ENCODE measurements at places on chromosomes 4 and X.

- DNase-seq, result no peak
Measured at GRCh38 chrX:65598559-65599147, 64.1 kb upstream of the LAS1L start.

DNA sequence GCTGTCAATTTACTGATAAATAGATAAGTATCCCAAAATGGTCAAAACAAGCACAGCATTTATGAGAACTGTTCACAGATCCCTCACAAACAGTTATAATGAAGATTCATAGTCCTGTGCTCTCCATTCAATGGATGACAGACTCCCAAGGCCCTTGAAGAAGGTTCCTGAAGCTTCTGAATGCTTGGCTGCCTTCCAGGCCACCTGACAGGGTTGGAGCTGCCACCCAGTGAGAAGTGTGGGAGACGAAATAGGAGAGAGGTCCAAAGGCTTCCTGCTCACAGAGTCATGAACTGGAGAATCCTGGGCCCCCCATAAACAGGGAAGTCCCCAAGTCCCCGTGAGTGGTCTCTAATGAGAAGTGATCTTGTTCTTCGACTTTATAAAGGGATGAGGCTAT, 26.0 kb upstream of the ANXA3 start:
- no peak for DNase-seq

GRCh38 chrX:71253253-71254091, 468 bp downstream of the ZMYM3 start:
- peak; percentile 17 for DNase-seq

DNA sequence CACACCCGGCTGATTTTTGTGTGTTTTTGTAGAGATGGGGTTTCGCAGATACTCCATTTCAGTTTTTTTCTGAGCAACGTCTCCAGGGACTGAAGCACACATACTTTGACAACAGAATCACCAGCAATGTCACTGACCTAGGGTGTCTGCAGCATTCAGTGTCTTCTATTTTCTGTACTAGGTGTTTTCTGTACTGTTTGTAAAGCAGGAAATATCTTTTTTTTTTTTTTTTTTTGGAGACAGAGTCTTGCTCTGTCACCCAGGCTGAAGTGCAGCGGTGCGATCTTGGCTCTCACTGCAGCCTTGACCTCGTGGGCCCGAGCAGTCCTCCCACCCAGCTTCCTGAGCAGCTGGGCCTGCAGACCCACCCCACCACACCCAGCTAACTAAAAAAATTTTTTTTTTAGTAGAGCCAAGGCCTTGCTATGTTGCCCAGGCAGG, 8.9 kb downstream of the ADD1 start:
- no peak for DNase-seq

DNA sequence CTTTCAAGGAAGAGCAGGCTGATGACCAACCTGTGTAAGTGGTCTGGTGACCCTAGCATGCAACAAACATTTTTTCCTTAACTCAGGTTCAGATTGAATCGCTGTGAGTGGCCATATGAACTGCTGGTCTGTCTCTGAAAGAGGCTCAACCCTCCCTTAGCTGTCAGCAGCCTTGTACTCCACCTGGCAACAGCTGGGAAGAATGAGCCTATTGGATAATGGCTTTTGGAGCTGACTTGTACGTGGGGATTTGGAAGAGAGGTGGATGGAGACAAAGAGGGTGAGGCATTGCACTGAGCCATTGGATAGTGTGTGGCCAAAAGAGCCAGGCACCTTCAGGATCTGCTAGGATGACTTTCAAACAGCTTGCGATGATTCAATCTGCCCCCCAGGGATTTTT, 35.7 kb upstream of the BMP15 start:
- no peak for DNase-seq

DNA sequence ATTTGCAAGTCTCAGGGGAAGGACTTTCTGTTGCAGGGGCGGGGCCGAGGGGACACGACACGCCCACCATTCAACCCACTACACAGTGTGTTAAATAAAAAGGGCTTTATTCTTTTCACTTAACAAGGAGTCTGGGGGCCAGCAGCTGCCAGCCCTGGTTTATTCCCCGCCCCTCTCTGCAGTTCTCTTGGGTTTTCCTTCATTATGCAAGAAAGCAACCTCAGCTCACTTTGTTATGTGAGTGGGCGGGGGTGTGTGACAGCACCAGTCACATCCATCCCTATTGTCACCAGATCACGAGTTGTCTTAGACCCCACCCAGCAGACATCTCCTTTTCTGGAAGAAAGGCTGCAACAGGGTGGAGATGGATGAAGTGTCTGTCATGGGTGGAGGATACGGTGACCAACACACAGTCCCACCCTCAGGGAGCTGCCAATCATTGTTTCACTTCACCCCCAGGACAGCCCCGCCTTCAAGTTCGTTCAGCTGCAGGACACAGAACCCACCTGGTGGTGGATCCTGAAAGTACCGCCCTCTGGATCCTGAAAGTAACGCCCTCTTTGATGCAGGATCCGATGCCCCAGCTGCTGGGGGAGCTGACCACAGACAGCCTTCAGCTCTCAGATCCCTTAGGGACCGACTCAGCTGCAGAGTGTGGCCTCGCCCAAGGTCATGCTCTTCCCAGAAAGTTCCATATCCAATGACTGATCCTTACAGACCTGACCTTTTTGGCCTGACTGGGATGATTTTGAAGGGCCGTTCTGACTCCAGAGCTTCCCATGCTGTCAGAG, 79.6 kb downstream of the SMIM20 start:
- no peak for DNase-seq

- no peak for DNase-seq
Measured at GRCh38 chr4:79211490-79211889, 114.4 kb downstream of the NAA11 start.

- DNase-seq, result no peak
Measured at GRCh38 chr4:126899331-126899801, 733.4 kb upstream of the INTU start.

GRCh38 chr4:141851246-141851891, 215.0 kb downstream of the IL15 start:
- DNase-seq, result no peak

GRCh38 chr4:189185810-189186432, 754.8 kb upstream of the FRG1 start:
- DNase-seq, result no peak

DNA sequence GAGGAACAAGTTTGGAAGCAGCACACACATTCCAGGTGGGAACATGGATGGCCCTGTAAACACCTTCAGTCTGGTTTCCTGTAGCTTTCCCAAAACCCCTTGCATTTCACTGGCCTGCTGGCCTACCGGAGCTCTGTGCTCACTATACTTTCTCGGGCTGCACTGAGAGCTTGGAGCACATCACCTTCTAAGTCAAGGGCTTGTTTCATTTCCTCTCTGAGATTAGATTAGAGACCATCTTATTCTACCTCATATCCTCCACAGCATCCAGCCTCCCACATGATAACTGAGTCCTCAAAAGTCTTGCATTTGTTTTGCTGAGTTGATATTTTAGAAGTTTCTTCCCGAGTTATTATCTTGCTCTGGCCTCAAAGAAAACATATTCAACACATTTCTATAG, 147.7 kb downstream of the RASL11B start:
- no peak for DNase-seq

GRCh38 chrX:40952855-40953254, 132.4 kb upstream of the USP9X start:
- DNase-seq, result no peak

DNA sequence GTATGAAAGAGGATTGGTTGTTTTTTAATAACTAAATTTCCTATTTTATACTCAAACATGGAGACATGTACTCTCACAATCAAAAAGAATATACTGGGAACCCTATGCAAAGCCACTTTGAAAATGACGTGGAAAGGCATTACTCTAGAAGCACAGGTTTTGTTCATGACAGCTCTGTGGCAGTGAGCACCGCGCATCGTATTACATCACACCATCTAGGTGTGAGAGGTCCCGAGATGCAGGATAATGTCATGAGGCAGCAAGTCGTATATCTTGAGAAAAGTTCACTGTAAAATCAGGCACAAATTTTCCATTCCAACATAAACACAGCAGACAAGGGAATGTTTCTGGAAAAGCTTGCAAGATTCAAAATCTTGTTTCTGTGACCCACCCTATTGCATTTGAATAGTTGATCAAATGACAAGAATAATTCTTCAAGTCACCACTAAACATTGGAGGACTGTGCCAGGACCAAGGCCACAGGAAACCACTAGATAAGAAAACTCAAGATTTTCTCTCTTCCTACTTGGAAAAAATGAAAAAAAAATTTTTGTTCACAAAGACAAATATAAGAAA, 127.6 kb downstream of the LDB2 start:
- no peak for DNase-seq

DNA sequence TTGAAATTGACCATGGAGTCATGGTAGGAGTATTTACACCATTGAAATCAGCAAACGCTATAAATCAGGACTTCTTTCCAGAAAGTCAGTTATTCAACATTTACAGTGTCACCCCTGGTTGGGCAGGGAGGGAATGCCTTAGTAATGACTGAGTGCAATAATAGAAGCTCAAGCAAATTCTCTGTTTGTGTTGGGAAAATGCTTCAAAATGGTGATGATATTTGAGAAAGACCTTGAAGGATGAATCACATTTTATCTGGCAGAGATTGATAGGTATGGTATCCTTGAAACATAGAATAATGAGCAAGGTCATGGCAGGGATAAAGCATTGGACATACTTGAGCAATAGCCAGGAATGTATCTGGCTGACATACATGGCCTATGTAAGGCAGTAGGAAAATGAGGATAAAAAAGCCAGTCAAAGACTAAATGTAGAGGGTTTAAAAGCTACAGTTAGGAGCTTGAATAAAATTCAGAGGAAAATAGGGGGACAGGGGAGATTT, 248.7 kb downstream of the FMR1NB start:
- no peak for DNase-seq

GRCh38 chrX:43970528-43970927, 2.7 kb downstream of the NDP start:
- DNase-seq, result no peak

- DNase-seq, result no peak
Measured at GRCh38 chr4:145785391-145786008, 105.6 kb downstream of the C4orf51 start.

GRCh38 chr4:152917543-152918395, 18.4 kb upstream of the FHDC1 start:
- DNase-seq, result no peak

- no peak for DNase-seq
Measured at GRCh38 chr4:10321931-10322330, 135.3 kb downstream of the ZNF518B start.

DNA sequence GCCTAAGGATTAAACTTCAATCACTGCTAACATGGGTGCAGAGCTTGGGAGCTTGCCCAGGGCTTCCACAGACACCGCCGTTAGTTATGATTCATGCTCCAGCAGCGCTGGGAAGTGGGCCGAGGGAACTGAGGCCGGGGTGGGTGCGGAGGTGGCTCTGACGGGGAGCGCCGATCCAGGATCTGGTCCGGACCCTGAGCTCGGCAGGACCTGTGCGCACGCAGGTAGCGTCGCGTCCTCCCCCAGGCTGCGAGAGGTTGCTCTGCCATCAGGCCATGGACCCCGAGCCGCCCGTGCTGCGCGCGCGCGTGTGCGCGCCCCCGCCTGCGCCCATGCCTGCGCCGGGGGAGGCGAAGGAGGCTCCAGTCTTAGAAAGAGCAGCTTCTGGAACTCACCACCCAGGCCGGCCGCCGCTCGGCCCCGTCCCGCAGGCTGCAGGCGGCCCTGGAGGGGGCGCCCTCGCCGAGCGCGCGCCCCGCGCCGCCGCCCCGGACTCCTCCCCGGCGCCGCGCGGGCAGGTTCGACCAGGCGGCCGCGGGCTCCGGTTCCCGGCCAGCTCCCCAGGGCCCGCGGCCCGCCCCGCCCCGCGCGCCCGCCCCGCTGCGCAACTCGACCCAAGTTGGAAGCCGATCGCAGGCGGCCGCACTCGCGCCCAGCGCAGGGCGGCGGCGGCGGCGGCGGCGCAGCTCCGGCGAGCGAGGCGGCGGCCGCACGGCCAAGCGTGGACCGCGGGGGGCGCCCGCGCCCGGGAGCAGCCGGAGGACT, 732 bp upstream of the ADRA2C start:
- DNase-seq, result no peak

DNA sequence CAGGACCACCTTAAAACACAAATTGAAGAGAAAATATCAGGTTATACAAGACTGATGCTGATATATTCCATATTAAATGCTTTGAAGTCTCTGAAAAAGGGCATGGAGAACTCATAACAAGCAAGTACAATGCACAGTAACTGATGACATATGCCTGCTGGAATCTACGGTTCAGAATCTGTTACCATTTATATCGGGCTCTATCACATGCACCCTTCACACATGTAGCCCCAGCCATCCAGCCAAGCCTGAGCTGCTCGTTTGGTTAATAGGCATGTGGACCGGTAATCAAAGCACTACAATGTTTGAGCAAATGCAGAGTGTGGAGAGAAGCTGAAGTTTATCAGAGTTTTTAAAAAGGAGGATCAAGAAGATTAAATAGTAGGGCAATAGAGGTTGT, 11.8 kb downstream of the COMMD8 start:
- no peak for DNase-seq

GRCh38 chr4:56480691-56481090, 13.3 kb downstream of the SRP72 start:
- no peak for DNase-seq

GRCh38 chrX:154028502-154029184, 8.9 kb upstream of the IRAK1 start:
- DNase-seq, result no peak

DNA sequence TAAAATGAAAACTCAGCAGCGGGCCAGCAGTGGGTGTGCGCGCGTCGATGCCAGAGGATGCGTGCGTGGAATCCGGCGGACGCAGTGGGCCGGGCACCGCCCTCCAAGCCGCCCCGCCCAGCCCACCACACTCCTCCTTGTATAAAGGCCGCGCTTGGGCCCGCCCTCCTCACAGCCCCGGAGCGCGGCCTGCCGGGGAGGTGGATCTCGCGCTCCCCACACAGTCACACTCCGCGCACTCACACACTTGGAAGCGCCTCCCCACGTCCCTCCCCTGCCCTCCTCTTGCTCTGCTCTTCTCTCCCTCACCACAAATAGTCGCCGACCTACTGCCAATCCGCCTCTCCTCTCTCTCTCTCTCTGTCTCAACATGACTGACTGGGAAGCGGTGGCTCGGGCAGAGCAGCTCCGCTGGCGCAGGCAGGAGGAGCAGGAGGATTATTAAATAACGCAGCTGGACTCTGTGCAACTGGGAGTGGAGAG, at the start of gene CCSER1:
TSS of gene CCSER1 (plus strand) at position 172 of the 483 bp plus-strand sequence.
- DNase-seq, result no peak

- DNase-seq, result no peak
Measured at GRCh38 chr4:128009428-128009827, 44.2 kb downstream of the ABHD18 start.

DNA sequence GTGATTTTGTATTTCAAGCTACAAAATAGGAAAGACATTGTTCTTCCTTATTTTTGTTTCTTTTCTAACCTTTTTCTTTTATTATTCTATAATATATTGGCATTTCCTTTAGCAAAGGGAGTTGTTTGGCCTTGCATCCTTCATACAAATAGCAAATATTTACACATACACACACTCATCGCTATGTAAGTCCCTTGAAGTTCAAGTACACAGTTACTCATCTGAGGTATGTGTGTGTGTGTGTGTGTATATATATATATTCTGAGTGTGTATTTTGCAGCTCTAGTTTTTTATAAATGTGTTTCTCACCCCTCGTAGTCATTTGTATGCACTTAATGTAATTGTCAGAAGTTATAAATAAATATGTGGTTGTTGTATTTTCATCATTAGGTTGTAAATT, 724.8 kb upstream of the MAGEB2 start:
- DNase-seq, result no peak

- DNase-seq, result no peak
Measured at GRCh38 chrX:83535417-83536196, 27.5 kb downstream of the POU3F4 start.

All from NCI-H2107 (cell line).